ENCODE measurements at places on chromosomes 2 and 18. TPM values are rescaled to one million over a fixed set of nuclear protein-coding genes. Genes with fewer than 3 reads are reported as not detected.

DNA sequence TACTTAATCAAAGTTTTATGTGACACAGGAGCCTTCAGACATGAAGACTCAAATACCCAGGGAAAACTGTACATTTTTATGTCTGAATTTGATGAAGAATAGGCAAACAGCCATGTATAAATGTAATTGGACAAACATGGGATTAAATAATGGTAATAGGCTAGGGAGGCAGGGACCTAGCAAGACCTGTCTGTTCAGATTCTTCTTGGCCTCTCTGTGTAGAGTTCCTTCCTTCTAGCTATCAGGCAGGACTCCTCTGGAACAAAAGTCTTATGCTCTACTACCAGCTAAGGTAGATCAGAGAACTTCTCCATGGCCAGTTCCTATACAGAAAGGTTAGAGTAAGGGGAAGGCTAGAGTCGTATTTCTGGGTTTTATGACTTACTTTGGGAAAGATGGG, 9.5 kb upstream of the PARD3B start:
- no peak for DNase-seq

DNA sequence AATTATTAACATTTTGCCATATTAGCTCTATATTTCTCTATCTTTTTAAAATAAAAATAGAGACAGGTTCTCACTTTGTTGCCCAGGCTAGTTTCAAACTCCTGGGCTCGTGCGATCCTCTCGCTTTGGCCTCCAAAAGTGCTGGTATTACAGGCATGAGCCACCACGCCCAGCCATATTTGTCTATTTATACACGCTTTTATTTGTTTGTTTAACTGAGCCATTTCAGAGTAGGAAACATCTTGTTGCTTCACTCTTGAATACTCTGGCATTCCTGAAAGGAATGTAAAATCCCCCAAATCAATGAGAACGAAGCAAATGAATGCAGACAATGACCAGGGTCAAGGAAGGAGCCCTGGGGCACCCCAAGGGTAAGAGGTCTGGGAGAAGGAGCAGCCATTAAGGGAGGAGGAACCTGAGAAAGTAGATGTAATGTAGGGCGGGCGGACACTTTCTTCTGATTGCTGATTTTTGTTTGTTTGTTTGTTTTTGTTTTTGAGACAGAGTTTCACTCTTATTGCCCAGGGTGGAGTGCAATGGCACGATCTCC, 31.7 kb upstream of the RAB1A start:
- DNase-seq = no peak

GRCh38 chr2:59066787-59067399, 825.8 kb upstream of the FANCL start:
- no peak for DNase-seq

GRCh38 chr2:174678395-174678794, 80.8 kb upstream of the WIPF1 start:
- no peak for DNase-seq

- DNase-seq = no peak
Measured at GRCh38 chr2:224670203-224670602, 46.0 kb downstream of the CCDC195 start.

The HRH4 gene
- polyA plus RNA-seq = 0.18 TPM

The SLC38A11 gene
- 4.2 TPM for polyA plus RNA-seq
